ENCODE measurements at places on chromosomes 1 and 21. TPM values are rescaled to one million over a fixed set of nuclear protein-coding genes. Genes with fewer than 3 reads are reported as not detected.

DNA sequence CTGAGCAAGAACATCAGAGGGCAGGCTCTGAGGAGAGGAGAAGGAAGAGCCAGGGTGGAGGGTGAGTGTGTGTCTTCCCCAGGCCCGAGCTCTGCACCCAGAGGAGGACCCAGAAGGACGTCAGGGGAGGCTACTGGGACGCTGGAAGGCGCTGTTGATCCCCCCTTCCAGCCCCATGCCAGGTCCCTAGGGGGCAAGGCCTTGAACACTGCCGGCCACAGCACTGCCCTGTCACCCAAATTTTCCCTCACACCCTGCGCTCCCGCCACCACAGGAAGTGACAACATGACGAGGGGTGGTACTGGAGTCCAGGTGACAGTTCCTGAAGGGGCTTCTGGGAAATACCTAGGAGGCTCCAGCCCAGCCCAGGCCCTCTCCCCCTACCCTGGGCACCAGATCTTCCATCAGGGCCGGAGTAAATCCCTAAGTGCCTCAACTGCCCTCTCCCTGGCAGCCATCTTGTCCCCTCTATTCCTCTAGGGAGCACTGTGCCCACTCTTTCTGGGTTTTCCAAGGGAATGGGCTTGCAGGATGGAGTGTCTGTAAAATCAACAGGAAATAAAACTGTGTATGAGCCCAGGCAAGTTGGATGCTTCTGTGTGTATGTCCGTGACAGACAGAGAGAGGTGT, 17.1 kb downstream of the BCAN start:
- peaks cover 38% of the 10 kb centered on the region for H3K27me3 ChIP-seq
- no peak for DNase-seq
- no peaks in the 10 kb centered on the region for H3K36me3 ChIP-seq
- H3K4me1 ChIP-seq, result peaks cover 46% of the 10 kb centered on the region
- H3K4me3 ChIP-seq, result peak overlapping the region; percentile 83
- no peak overlapping the region for H3K27ac ChIP-seq

- no peak overlapping the region for H3K4me3 ChIP-seq
- H3K4me1 ChIP-seq, result peaks cover 7% of the 10 kb centered on the region
- no peak for DNase-seq
- no peaks in the 10 kb centered on the region for H3K36me3 ChIP-seq
- no peak overlapping the region for H3K27ac ChIP-seq
Observed at GRCh38 chr1:232553809-232554208, 76.1 kb downstream of the SIPA1L2 start.

DNA sequence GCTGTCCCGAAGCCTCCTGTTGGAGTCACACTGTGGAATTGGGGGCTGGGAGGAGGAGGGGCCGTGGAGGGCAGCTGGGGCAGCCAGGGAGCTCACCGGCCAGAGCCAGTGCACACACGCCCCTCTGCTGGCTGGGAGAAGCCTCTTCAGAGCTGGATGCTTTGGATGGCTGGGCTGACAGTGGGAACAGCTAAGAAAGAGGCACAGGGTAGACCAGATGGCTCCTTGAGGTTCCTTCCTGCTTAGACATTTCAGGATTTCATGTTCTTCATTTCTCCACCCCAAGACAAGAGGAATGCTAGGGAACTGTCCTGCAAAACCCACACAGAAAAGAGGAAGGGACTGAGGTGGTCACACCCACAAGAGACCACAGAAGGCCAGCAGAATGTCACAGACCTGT, 254.8 kb upstream of the VAMP3 start:
- H3K36me3 ChIP-seq, result no peaks in the 10 kb centered on the region
- H3K4me3 ChIP-seq, result no peak overlapping the region
- H3K27me3 ChIP-seq, result peaks cover 5% of the 10 kb centered on the region
- no peak for DNase-seq
- H3K27ac ChIP-seq, result no peak overlapping the region

GRCh38 chr1:248688527-248689298, 13.9 kb downstream of the OR14I1 start:
- no peak for DNase-seq
- peaks cover 5% of the 10 kb centered on the region for H3K27me3 ChIP-seq
- no peaks in the 10 kb centered on the region for H3K36me3 ChIP-seq
- peaks cover 6% of the 10 kb centered on the region for H3K4me1 ChIP-seq
- H3K4me3 ChIP-seq, result no peak overlapping the region

TOE1 gene
- total RNA-seq, result 23.8 TPM

All from activated naive CD4-positive, alpha-beta T cell treated with anti-CD3 and anti-CD28 coated beads for 36 hours (primary cell).